Hematopoietic multipotent progenitor cell (in vitro differentiated cells): ENCODE measurements at places on chromosomes 2 and 18. TPM values are rescaled to one million over a fixed set of nuclear protein-coding genes. Genes with fewer than 3 reads are reported as not detected.

CROCC2 gene
- total RNA-seq: not detected

GRCh38 chr2:197130318-197130717 lies 180.3 kb downstream of the ANKRD44 start:
- DNase-seq: no peak

GRCh38 chr2:160646684-160647444 lies 153.3 kb upstream of the RBMS1 start:
- no peak for DNase-seq

MSH2 gene
- total RNA-seq: 20.2 TPM

- no peak for DNase-seq
These were observed 59.2 kb upstream of the FZD7 start for GRCh38 chr2:201974171-201975100.
